ENCODE measurements at places on chromosomes 12 and 14.

GRCh38 chr14:36054353-36055051, 122.0 kb downstream of the PTCSC3 start:
- no peak for DNase-seq

- DNase-seq: peak; percentile 60
Observed at GRCh38 chr14:60590991-60591414, 58.3 kb downstream of the SIX1 start.

DNA sequence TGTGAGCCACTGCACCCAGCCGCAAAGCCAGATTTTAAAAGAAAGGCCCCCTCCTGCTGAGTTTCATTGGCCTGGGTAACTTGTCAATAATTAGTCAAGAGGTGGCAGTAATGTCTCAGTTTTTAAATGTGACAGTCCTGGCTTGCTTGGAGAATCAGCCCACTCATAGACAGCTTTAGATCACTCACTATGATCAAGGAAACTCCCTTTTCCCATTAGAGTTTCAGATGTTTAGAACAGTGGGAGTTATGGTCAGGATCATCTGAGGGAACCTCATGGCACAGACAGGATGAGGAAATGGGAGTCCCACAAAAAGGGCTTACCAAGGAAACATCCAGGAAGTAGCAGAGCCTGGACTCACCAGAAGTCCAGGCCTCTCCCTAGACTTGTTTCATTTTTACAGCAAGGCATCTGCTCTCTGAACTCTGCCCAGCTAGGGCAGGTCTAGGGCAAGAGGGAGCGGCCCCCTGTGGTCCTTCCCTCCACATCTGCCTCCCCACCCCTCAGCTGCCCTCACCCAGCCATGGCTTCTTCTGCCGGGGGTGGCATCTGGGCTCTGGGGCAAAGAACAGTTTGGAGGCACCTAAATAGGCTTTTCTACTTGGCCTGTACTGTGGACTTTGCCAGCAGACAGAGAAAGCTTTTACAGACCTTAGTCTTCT, 11.2 kb downstream of the BCL2L14 start:
- no peak for DNase-seq

DNA sequence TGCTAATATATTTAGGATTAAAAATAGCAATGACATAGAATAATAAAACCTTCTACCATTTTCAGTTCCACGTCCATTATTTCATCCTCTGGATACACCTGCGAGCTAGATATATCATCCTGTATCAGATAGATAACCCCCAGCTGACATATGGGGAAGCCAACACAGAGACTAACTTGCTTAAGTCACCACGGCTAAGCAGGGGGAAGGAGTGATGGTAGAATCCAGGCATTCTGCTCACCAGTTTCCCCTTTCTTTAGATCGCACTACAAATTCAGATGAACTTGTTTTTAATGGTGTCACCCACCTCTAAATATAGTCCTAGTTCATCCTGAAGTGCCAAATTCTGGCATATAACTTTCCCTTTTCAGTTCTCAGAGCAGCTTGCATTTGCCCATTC, 110.1 kb downstream of the TXNDC16 start:
- DNase-seq: no peak

DNA sequence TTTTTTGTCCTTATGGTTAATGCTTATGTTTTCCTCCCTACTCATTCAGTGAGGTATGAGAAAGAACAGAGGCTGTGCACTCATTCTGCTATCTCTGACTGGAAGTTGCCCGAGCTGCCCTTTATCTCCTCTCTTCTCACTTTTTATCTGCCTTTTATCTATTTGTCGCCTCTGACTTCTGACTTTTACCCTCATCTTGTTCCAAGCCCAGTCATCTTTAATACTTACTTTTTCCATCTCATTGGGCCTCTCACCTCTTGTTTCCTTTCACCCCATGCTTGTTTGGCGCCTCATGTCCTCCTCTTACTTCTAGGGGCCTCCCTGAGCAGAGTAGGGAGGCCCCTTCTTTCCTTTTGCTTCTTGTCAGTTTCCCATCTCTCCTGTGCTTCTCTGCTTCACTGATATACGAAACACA, 50.7 kb downstream of the DIP2B start:
- DNase-seq: no peak

- no peak for DNase-seq
Observed at GRCh38 chr12:3224530-3224903, 147.3 kb downstream of the TSPAN9 start.

DNA sequence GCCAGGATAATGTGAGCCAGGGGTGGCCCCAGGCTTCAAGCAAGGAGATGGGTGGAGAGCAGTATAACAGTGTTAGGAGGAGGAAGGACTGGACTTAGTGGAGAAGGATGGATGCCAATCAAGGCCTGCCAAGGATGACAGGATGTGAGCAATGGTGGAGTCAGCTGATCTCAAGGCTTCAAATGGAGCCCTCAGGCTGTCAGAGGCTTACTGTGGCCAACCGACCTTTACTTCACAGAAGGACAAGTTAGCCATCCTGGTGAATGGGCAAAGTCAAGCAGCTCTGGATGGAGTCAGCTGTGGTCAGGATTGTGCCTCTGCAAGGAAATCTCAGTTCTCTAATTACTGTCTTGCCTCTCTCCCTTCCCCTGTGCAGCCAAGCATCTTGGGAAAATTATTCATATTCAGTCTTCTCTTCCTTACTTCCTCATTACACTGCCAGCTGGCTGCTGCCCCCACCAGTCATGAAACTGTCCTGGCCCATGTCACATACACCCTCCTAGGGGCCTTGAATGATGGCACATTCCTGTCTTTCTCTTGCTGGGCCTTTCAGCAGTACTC, 7.6 kb upstream of the STAT6 start:
- no peak for DNase-seq

All from BJ (cell line).